HCEC 1CT (cell line): ENCODE measurements at places on chromosomes 16 and 17.

DNA sequence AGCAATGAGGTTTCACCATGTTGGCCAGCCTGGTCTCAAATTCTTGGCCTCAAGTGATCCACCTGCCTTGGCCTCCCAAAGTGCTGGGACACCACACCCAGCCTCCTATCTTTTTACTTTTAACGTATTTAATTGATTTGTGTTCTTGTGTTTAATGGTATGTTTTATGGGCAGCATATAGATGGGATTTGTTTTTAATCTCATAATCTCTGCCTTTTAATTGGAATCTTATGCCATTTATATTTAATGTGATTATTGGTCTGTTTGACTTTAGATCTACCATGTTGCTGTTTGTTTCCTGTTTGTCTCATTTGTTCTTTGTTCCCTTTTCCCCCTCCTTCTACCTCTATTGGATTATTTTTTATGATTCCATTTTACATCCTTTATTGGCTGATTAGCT, 12.2 kb downstream of the SLC26A11 start:
- no peak for DNase-seq

- peak; percentile 43 for DNase-seq
These were observed 16.7 kb downstream of the UNC13D start for GRCh38 chr17:75827308-75828075.

DNA sequence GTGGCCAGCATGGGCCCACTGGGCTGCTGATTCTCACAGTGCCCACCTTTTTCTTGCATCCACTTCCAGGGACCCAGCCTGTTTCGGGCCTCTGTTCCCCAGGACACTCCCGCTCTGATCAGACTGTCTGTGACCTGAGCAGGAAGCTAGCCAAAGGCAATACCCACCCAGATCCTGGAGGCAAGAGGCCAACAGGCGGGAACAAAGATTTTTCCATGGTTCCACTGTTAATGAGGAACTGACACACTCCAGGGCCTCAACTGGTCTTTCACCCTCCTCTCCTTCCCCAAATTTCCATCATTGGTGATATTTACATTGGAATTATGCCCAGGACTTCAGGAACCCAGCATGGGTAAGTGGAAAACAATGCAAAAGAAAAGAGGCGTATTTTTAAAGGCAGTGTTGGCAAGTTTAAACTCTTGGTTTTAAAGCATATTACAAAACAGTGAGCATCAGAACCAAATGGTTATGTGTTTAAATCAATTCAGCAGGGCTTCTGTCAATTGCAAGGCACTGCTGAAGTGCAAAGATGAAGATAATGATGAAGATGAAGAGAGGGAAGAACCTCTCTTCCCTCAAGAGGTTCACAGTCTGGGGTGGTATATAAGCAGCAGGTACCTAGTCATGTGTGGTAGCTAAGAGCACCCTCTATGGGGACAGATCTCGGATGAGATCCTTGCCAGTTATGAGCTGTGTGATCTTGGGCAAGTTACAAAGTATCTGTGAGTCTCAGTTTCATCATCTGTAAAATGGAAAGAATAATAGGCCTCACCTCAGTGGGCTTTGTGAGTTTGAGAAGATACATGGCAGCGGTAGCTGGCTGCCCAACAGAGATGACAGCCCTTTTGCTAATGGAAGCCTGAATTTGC, 14.4 kb upstream of the ATP2A3 start:
- no peak for DNase-seq

GRCh38 chr16:69363281-69363717, 11.7 kb upstream of the TMED6 start:
- no peak for DNase-seq

DNA sequence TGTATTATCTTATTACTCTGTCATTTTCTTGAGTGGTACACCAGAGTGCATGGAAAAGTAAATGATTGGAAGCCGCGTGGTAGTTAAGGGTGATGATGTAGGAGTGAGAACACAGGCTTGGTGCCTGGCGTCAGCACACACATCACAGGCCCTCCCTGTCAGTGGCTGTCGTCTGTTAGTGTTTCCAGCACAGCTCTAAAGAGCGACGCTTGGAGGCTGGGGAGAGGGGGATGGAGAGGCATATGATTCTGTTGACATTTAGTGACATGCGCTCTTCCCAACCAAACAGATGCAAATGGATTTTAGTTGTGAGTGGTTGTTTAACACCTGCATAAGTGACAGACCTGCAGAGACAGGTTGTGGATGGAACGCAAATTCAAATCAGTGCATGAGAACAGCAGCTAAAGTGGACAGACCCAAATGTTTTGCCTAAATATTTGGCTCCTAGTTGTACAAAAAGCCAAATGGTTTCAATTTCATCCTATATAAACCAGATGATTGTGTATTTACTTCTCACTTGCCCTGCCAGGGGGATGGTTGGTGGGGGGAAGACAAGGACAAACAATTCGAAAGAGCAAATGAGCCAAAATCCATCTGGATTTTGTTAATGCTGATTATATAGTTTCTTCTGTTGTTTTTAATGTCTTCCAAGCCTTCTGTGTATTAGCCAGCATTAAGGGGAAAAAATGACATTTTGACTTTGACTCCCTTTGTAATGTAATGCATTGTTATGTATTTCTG, 222.3 kb downstream of the WWOX start:
- DNase-seq = no peak

DNA sequence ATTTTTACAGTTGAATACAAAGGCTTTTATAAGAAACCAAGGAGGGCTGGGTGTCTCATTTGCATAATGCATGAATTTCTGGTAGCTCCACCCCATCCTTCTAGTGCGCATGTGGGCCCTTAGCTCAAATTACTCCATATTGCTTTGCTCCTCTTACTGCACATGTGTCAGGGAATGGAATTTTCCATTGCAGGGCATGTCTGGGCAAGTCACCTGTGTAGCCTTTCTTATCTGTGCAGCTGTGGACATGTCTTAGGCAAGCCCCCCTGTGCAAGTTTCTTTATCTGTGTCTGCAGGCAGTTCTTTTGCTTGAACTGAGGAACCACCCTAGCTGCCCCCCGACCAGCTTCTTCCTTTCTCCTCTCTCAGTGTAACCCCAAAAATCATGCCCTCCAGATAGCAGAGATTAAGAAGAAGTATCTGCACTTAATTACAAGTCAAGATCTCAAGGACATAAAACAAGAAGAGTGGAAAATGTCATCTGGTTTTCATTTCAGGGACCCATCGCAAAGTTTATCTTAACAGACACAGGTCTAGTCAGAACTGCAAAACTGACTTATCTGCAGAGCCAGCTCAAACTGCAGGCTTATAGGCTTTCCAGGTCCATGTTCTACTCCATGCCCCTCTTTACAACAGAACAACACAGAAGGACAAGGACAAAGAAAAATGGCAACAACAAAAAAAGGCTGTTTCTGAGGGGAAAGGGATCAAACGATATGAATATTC, 137.9 kb upstream of the HS3ST4 start:
- DNase-seq = no peak

- no peak for DNase-seq
These were observed 55.0 kb upstream of the CBFA2T3 start for GRCh38 chr16:89031715-89032659.

GRCh38 chr17:31695456-31696090, 163.5 kb downstream of the COPRS start:
- DNase-seq = peak; percentile 44

GRCh38 chr16:77137045-77137444, 53.9 kb upstream of the MON1B start:
- no peak for DNase-seq

DNA sequence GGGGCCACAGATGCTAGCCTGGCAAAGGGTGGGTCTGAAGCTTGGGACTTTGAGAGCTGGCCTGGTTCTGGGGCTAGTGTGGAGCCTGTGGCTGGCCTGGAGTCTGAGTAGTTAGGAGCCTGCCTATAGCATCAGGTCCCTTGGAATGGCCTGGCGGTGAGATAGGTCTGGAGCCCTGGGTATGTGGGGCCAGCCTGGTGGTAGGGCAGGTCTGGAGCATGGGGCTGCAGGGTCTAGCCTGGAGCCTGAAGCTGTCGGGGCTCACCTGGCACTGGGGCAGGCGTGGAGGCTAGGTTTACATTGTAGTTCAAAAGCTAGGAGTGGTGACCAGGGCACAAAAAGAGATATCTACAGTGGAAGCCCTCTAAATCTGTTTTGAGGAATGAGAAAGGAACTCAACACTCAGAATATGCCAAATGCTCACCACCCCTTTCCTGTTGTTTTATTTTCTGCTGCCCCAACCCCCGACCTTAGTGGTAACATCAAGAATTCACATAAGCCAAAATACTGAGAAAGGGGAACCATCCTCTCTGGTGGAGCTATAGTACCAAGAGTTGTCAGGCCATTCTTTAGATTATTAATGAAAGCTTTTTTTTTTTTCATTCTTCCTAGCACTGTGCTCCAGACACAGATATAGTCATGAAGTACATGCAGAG, 100.3 kb downstream of the TANC2 start:
- DNase-seq = no peak

DNA sequence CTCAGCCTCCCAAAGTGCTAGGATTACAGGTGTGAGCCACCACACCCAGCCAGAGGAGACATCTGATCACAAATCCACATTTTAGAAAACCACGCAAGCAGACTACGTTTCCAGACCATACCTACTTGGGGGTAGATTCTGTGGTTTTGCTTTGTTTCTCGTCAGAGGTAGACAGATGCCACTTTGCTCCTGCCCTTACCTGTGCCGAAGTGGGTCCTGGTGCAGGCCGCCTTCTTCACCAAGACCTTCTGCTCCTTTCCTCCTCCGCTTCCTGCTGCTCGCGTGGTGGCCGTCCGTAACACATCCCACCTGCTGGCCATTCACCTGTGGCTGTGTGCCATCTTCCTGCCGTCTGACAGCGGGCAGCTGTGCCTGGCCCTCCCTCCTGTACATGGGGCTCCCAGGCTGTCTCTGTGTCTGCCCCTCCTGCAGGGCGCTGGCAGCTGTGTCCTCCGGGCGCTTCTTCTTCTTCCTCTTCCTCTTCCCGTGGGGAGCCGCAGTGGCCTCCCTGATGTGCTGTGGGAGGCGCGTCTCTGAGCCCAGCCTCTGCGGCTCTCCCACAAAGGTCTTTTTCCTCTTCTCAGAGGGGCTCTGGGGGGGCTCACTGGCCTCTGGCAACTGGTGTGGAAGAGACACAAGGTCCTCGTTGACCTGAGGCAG, 21.2 kb upstream of the CYTH1 start:
- DNase-seq = no peak

DNA sequence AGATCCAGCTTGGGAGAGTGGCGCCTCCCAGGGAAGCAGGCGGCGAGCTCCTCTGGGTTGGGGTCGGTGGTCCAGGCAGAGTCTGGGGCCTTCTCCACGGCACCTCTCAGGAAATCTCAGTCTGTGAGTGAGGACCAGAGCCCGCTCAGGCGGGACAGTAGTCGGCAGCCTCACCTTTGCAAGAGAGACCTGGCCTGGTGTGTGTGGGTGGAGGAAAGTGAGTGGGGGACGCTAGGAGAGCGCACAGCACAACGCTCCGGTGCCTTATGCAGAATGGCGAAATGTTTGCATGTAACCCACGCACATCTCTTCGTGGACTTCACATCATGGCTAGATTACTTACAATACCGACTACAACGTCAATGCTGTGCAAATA, 2.2 kb downstream of the AHSP start:
- no peak for DNase-seq

DNA sequence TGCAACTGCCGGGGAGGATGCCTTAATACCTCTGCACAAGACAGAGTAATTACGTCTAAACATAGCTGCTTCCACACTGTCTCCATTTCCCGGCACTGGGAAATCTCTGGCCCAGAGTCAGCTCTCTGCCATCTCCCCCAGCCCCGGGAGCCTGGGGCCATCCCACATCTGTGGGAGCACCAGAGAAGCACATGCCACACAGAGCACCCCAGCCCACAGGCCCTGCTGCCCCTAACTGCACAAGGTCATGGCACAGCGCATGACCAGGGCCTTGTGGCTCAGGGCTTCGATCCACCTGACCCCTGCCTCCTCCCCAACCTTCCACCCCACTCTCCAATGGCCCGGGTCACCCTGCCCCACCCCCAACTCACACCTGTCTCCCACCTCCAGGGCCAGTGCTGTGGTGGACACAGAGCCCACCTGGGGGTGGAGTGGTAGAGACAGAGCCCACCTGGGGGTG, 36.6 kb upstream of the RBFOX3 start:
- no peak for DNase-seq

DNA sequence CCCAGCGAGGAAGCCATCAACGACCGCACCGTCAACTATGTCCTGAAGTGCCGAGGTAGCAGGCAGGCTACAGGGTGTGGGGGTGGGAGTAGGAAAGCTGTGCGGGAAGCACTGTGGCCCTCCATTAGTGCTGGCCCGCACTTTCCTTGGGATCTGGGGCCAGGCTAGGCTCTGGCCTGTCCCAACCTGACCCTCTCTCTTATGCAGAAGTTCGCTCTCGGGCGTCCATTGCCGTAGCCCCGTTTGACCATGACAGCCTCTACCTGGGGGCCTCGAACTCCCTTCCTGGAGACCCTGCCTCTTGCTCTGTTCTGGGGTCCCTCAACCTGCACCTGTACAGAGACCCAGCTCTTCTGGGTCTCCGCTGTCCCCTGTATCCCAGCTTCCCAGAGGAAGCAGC, 8.6 kb downstream of the PLEKHG4 start:
- no peak for DNase-seq

DNA sequence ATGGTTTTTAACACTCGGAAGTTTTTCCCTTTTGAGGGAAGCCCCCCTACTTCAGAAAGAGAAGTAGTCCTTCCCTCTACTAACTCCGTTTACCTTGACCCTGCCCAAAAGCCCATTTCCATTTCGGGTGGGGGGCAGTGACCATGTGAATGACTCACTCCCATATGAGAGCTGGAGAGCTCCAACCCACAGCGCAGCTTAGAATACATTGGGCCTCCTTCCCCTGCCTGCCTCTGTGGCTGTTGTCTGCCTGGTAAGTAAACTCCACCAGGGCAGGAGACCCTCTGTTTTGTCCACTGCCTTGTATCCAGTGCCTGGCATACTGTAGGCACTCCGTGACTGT, 985 bp downstream of the SGSM2 start:
- no peak for DNase-seq

- DNase-seq = no peak
These were observed 2.3 kb upstream of the MRPS34 start for GRCh38 chr16:1775006-1775845.

DNA sequence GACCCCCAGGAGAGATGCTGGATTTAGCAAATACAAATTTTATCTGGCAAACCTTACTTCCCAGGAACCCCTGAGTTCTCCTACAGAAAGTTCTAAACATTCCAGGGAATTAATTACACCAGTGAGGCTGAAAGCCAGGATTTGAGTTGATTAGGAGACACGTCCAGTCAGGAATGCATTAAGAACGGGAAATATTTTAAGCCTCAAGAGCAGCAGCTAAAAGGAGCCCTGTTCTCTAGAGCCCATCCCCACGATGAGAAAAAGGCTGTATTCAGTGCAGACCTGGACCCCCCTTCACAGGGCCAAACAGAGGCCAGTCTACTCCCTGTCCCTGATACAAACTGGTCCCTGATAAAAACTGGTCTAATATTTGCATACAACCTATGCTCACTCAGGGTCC, 55.0 kb downstream of the VAT1L start:
- no peak for DNase-seq

- DNase-seq = no peak
These were observed 308.3 kb downstream of the CA10 start for GRCh38 chr17:51850201-51850600.
